AG08396 (cell line): ENCODE measurements at places on chromosomes 7 and 10.

DNA sequence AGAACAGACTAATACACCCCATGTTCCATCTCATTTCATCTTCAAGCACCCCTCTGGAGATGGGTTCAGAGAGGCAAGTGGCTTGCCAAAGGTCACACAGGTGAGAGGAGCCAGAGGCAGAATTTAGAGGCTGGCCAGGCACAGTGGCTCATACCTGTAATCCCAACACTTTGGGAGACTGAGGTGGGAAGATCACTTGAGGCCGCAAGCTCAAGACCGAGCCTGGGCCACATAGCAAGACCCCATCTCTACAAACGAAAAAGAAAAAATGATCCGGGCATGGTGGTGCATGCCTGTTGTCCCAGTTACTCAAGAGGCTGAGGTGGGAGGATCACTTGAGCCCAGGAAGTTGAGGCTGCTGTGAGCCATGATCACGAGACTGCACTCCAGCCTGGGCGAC lies 34.7 kb upstream of the MYL10 start:
- DNase-seq: no peak

DNA sequence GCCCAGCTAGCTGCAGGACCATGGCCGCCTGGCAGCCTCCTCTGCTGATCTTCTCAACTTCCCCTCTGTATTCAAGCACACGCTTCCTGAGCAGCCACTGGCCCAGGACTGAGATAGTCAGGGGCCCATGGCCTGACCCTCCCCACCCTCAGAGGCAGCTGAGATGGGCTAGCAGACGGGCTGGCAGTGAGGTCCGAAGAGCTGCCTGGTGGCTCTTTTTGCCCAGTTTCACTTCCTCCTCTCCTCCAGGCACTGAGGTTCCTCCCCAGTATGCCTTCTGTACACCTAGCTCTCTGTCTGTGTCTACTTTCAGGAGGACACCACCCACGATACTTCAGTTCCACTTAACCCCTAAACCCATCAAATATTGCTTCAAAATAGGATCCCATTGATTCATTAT lies 395.6 kb downstream of the TNS3 start:
- DNase-seq: no peak

DNA sequence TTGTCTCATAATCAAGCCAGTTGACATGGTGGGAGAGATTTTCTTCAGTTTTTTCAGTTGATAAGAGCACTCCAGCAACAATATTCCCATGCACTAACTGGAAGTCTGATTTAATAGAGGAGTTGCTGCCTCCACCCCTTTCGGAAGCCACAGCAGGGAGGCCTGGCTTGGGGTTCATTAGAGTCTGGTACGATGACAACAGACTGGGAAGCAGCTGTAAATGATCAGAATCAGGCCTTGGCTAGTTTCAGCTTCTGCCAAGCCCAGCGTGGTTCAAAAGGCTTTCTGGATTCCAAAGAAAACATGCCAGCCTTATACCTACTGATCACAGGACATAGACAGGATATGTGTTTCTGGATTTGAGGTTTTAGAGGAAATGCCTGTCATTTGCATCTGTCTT lies 274.0 kb downstream of the CSTF2T start:
- no peak for DNase-seq

- DNase-seq: no peak
Measured at GRCh38 chr10:71082960-71083715, 129.2 kb upstream of the UNC5B start.

DNA sequence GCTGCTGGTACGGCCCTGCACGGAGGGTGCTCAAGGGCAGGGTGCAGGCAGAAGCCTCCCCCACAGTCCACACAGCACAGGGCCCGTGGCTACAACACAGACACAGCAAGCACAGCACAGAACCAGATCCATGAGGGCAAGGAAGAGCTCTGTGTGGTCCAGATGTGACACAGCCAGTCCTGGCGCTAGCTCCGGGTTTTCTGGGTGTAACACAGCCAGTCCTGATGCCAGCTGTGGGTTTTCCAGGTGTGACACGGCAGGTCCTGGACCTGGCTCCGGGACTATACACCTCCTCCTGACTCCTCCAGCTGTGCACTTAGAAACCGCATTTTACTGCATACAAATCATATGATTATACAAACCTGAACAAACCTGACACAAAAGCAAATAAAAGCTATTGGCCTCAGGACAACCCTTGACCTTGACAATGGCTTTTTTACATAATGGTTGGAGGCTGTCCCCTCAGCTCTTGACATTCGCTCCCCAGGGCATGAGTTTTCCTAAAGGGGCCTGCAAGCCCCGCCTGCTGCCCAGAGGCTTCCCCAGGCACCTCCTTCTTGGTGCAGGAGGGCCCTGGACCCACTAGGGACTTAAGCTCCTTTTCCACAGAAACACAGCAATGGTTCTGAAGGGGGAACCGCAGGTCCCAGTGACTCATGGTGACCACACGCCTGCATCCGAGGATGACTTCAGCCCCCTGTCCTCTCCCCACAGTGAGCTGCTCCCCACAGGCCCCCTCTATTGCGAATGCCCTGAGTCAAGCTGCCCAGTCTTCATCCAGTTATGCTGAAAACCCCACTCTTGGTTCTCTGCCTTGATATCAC lies 209.6 kb downstream of the PTPRN2 start:
- no peak for DNase-seq

- DNase-seq: no peak
Measured at GRCh38 chr7:102225025-102225424, 61.6 kb upstream of the SH2B2 start.

DNA sequence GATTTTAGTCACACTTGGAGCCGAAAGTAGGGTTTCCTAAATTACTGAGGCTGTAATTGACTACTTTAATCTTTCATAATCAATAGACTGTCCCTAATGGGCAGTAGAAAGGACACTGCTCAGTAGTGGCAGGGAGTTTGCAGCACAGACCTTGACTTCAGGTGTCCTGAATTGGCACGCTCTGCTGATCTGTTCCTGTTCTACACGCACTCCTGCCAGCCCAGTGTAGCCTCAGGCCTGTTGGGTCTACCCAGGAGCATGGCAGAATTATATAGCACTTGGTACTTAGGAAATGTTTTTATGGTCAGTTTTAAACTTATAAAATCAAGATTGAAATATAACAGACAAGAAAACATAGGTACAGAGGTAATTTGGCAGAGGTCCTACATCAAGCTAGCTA lies 9.0 kb downstream of the EIF4H start:
- DNase-seq: no peak

DNA sequence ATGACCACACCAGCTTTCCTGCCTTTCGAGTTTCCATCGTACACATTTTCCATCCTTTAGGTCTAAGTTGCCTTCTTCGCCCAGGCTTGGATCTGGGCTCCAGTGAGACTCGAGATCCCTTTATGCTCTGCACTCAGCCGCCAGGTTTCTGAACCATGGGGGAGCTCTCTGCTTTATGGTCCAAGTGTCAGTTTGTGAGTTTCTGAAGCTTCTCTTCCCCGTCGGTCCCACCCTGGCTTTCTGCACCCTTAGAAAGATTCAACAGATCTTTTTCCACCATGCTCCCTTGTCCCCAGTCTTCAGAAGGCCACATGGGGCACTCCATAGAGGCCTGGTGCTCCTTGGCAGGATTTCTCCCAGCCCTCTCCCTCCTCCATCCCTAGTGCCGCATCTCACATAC lies 402.0 kb downstream of the PTPRN2 start:
- no peak for DNase-seq

- DNase-seq: no peak
Measured at GRCh38 chr7:108604307-108605077, 34.8 kb downstream of the DNAJB9 start.

- DNase-seq: peak; percentile 2
Measured at GRCh38 chr7:11437994-11438393, 394.0 kb downstream of the THSD7A start.

DNA sequence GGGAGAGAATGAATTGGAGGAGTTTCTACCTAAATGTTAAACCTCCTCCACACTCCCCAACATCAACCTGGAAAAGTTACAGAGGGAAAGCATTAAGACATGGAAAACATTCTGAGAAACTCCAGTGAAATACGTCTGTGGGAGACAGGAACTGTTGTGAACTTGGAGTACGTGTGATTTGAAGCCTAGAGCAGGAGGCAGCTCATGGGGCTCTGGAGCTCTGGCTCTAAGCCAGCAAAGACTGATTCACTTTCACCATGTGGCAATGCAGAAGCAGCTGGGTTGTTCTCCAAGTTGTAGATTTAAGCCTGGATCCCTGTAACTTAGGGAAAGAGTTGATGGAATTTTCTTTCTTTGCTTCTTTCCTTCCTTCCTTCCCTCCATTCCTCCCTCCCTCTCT lies 503.2 kb downstream of the NRG3 start:
- peak; percentile 6 for DNase-seq

- no peak for DNase-seq
Measured at GRCh38 chr7:102000123-102000522, 182.7 kb downstream of the CUX1 start.

DNA sequence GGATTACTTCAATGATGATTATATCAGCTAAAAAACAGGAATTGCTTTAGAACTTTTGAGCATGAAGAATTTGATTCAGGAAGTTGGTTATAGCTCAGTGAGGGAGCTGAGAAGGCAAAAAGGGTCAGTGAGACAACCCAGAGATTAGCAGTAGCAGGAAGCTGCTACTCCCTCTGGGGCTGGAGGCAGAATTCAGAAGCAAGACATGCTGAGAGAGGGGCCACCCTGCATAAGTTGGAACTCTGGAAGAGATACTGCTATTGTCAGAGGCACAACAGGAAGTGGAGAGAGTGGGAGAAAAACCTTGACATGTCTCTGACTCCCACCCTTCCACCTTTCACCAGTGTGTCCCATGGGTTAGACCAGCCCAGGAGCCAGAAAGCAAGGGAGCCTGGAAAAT lies 488.7 kb downstream of the ADRA2A start:
- DNase-seq: no peak

DNA sequence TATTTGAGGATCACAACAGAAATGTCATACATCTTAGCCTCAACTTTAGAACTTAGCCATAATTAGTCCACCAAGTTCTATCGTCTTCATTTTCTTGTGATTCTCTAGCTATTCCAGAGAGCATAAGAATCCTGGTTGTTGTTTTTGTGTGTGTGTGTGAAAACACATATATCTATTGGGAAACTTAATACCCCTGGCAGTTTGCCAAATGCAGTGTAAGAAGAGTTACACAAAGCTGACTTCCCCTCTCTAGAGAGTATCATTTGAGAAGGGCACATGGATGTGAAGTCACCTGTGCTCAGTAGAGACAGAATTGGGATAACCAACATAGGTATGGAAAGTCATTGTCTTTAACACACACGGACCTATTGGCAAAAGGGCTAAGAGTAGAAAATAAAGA lies 19.3 kb downstream of the FOXI2 start:
- no peak for DNase-seq

DNA sequence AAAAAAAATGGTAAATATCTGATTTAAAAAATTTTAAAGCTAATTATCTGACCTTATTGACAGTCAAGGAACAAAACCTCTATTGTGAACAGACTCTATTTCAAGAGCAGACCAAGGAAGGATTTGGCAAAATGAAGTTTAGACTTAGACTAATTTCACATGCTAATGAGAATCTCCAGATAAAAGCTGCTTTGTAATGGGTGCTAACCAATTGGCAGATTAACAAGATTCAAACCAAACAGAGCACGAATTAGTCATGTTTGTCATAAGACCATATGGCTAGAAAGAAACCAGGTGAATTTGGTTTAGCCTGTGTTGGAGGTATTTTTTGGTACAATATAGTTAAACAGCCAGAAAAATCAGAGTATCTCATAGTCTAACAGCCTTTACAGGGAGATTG lies 429.1 kb upstream of the NFE2L3 start:
- no peak for DNase-seq

DNA sequence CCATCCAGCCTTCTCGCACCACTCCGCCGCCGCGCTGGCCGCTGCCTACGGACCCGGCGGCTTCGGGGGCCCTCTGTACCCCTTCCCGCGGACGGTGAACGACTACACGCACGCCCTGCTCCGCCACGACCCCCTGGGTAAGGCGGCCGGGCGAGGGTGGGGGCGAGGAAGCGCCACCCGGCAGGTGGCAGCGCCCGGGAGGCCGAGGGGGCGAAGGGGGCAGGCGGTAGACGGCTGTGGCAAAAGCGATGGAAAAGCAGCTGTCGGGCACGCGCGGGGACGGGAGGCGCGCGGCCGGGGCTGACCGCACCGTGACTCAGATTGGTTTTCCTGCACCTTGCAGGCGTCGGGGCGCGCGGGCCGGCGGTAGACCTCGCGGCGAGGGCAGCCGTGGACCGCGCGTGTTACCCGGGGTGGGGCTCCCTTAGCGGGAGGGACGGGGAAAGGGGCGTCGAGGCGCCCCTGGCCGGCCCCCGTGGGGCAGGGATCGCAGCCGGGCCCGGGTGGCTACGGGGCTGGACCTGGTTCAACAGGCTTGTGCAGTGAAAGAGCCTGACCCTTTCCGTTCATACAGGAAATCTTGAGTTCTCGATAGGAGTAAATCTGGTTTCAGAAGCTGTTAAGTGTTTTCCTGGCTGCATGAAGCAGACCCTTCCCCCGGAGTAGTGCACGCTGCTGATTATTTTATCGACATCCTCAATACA lies 608 bp downstream of the HHEX start:
- DNase-seq: peak; percentile 83

GRCh38 chr7:103525937-103526336 lies 79.9 kb upstream of the SLC26A5 start:
- no peak for DNase-seq

DNA sequence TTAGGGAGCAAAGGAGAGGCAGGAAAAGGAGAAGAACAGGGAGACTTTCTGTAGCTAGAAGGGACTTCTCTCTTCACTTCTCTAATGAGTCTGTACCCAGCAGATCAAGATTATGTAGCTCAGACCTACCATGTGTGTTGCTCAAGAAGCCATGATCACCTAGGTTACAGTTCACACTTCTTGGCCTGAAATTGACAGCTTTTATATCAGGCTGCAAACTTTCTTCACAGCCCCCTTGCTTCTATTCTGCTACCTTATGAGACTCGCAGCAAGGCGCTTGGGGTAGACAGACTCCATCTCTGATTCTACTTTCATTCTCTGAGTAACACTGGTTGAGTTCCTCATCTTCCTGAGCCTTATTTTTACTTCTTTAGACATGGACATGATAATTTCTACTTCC lies 19.6 kb upstream of the GIMAP2 start:
- DNase-seq: no peak
